Hippocampal formation (tissue), 2 donors: ENCODE measurements at places on chromosomes 1 and 21.
A peak's percentile ranks its signal among the peaks of the same experiment; 100 is the strongest.

GRCh38 chr1:7043191-7043549 is 257.9 kb downstream of the CAMTA1 start:
- DNase-seq: no peak

DNA sequence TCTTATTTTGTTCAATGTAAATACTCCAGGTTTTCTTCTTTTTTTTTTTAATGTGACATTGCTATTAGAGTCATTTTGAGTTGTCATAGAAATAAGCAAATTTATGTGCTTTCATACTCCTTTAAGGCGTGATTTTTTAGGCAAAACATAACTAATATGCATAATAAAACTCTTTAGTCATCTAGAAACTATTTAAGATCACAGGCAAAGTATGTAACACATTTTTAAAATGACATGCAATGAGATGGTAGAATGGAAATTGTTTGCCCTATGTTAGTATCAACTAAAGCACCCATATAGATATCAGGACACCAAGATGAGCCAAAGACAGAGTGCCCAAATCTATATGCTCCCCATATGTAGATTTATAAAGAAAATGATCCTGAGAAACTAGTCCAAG is 41.5 kb upstream of the SGIP1 start:
- no peak for DNase-seq

GRCh38 chr1:23578311-23578996 is 19.2 kb upstream of the ID3 start:
- no peak for DNase-seq

GRCh38 chr21:46139686-46140085 is 15.7 kb downstream of the FTCD start:
- no peak for DNase-seq

- DNase-seq: no peak
Measured at GRCh38 chr1:82632155-82632554, 831.4 kb downstream of the ADGRL2 start.

DNA sequence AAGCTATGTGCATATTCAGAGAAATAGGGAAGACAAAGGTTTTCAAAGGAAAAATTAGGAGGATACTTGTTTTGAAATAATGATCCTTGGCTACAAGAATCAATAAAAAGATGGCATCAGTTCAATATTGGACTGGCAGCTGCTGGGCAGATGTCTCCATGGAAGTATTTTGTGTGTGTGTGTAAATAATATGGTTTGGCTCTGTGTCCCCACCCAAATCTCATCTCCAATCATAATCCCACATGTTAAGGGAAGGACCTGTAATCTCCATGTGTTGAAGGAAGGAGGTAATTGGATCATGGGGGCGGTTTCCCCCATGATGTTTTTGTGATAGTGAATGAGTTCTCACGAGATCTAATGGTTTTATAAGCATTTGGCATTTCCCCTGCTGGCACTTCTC is 40.4 kb upstream of the LRRC7 start:
- no peak for DNase-seq

DNA sequence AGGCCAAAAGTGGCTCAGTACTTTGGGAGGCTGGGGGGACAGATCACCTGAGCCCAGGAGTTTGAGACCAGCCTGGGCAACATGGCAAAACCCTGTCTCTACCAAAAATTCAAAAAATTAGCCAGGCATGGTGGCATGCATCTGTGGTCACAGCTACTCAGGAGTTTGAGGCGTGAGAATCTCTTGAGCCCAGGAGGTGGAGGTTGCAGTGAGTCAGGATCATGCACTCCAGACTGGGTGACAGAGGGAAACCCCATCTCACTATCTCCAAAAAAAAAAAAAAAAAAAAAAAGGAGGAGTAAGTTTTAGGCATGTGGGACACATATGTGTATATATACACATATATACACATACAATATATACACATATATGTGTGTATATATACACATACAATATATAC is 165.3 kb upstream of the DPYD start:
- no peak for DNase-seq

DNA sequence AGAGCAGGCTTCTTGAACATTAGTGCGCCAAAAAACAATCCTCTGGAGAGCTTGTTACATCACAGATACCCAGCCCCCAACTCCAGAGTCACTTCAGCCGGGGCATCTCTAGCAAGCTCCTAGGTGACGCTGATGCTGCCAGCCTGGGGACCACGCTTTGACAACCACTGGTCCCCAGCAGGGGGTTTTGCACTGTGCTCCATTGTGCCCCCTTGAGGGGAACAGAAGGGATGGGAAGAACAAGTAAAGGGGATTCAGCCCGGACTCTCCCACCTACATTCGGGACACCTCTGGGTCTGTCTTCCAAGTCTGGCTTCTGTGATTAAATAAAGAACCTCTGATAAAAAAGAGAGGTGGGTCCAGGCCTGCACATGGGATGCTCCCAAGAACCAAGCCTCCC is 60.4 kb downstream of the ATP5PO start:
- DNase-seq: no peak

GRCh38 chr1:147080671-147081394 is 91.4 kb downstream of the PRKAB2 start:
- no peak for DNase-seq

DNA sequence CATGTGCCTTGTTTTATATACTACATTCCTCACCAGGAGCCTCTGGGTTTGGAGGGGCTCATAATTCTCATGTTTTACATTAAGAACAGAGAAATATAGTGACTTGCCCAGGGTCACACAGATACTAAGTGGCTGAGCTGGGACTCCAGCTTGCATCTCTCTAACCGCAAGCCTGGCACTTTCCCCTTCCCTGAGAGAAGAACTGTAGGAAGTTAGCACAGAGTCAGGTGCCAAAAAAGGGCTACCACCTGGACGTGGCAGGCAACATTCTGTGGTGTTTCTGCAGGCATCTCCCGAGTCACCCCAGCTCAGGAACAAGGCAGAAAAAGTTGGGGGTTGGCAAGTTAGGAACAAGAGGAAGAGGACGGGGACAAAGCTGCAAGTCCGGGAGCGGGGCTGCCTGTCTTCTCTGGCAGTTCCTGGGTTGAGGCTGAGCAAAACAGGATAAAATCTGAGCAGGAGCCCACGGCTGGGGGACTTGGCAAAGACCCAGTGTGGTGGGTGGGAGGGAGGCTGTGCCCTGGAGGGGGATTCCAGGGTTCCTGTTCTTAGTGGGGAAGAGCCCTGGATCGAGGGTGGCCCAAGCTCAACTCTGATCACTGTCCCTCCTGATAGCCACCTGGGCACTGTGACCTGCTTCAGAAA is 9.8 kb downstream of the PLA2G5 start:
- DNase-seq: no peak

GRCh38 chr1:225526878-225527277 is 99.0 kb upstream of the LBR start:
- no peak for DNase-seq

DNA sequence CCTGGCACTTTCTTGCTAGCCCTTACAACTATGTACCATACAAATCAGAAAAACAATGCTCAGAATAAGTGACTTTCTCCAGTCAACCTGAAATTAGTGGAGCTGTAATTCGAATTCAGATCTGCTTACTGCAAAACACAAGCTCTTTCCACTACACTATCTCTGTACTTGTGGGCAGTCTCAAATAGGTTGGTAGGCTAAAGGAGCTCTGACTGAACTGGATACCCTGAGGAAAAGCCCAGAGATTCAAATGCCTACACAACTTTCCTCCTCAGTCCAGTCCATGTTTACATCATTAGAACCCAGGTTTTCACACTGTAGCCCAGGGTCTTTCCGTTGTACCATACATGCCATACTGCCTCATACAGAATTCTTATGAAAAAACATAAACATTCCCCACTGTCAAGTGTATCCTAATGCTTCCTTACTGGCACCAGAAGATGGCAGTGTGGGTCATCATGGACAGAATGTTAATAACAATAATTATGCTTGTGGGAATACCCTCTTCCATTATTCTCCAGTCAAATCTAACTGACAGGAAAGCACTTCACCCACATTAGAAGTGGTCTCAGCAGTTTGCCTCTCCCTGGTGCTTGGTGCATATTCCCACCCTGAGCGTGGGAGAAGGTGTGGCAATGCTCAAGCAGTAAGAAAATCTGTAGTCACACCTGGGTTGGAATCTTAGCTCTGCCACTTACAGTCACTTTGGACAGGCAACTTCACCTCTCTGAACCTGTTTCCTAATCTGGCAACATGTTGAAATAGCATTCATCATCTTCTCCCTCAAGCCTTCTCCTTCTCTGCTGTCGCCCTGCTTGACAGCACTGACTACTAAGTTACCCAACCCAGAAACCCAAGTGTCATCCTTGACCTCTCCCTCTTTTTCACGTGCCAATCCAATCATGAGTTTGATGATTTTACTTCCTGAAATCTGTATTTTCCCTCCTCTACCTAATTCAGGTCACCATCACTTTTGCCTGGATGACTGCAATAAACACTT is 14.4 kb upstream of the ZFYVE9 start:
- DNase-seq: peak; percentile 3

- no peak for DNase-seq
Measured at GRCh38 chr1:179781962-179782361, 38.9 kb downstream of the FAM163A start.

DNA sequence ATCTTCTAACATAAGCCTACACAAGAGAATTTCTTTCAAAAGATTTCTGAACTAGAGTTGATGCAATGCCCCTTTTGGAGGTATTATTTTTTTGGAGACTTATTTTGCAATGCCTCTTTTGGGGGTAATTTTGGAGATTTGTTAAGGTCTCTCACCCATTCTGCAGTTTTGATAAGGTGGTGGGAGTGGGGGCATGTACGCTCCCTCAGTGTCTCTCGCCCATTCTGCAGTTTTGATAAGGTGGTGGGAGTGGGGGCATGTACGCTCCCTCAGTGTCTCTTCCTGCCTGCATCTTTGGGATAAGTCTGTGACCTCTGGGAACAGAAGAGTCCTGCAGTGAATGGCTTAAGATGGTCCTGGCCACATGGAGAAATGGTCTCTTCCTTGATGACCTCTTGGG is 312.2 kb downstream of the ZP4 start:
- DNase-seq: no peak

DNA sequence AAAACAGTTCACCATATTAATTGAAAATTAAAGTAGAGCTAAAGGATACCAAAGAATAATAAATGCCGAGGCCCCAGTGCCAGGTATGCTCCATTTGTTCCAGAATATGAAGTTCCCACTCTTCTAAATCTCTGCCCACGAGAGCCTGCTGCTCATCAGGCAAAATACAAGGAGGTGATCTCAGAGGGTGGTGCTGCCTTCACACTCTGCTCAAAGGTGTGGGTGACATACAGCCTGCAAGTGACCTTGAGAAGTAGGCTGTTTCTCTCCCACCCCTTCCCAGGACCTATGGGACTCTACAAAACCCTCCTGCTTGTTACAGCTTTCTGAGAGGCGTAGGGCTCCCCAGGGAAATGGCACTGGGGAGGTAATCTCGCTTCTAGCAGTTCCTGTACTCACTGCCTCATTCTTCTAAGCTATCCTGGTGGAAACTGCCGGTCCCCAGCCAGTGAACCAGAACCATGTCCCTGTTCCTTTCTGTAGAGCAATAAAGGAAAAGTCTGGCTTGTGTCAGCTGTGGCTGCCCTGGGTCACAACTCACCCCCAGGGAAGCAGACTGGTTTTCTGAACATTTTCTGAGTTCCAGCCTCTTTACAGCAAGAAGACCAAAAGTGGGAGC is 26.9 kb upstream of the DPT start:
- DNase-seq: no peak

GRCh38 chr1:213940947-213941346 is 46.8 kb upstream of the PROX1 start:
- no peak for DNase-seq
